Activated CD4-positive, alpha-beta T cell treated with anti-CD3 and anti-CD28 coated beads for 36 hours (primary cell): ENCODE measurements at places on chromosomes 3 and 15. TPM values are rescaled to one million over a fixed set of nuclear protein-coding genes. Genes with fewer than 3 reads are reported as not detected.
A peak's percentile ranks its signal among the peaks of the same experiment; 100 is the strongest.

GRCh38 chr3:102038477-102039142, 189.3 kb downstream of the NFKBIZ start:
- no peaks in the 10 kb centered on the region for H3K4me1 ChIP-seq
- H3K27ac ChIP-seq = no peak overlapping the region
- H3K27me3 ChIP-seq = no peaks in the 10 kb centered on the region
- no peak overlapping the region for H3K4me3 ChIP-seq
- DNase-seq = no peak
- H3K36me3 ChIP-seq = no peaks in the 10 kb centered on the region

DNA sequence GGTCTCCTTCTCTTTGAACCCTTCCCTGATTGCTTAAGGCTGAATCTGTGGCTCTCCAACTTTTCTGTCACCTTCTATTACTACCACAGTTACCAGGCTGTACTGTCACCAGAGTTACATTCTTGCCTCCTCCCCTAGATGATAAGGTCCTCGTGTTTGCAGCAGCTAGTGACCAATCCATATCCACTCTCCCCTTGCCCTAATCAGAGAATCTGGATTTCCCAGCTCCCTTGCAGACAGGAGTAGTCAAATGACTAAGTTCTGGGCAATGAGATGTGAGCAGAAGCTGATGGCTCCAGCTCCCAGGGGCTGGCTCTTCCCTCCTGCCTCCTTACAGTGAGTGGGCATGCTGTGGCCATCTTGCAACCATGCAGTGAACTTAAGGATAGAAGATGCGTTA, 95.4 kb upstream of the VGLL4 start:
- H3K36me3 ChIP-seq = no peaks in the 10 kb centered on the region
- no peak for DNase-seq

- no peak overlapping the region for H3K27ac ChIP-seq
- peaks cover 14% of the 10 kb centered on the region for H3K4me1 ChIP-seq
- no peak overlapping the region for H3K4me3 ChIP-seq
- H3K27me3 ChIP-seq = no peaks in the 10 kb centered on the region
- DNase-seq = no peak
Measured at GRCh38 chr3:31405515-31405914, 127.2 kb upstream of the STT3B start.

DNA sequence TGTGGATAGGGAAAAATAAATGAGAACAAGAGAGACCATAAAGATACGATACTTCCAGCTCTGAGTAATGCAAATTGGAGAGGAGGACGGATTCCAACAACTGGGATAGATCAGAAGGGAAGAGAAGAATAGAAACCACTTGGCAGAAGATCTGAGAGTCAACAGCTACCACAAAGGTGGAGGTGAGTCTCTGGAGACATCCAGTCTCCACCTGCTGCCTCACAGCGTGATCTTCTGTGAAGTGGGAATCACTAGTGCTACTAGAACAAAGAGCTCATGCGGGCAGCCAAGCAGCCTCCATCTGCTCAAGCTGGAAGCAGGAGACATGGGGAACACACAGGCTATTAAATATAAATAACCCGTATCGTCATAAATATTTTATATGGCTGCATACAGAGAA, 558.5 kb upstream of the CFAP20DC start:
- no peak overlapping the region for H3K27ac ChIP-seq
- DNase-seq = no peak
- H3K4me1 ChIP-seq = no peaks in the 10 kb centered on the region
- H3K4me3 ChIP-seq = no peak overlapping the region
- H3K27me3 ChIP-seq = no peaks in the 10 kb centered on the region

The FAM162A gene
- 163 TPM for total RNA-seq

DNA sequence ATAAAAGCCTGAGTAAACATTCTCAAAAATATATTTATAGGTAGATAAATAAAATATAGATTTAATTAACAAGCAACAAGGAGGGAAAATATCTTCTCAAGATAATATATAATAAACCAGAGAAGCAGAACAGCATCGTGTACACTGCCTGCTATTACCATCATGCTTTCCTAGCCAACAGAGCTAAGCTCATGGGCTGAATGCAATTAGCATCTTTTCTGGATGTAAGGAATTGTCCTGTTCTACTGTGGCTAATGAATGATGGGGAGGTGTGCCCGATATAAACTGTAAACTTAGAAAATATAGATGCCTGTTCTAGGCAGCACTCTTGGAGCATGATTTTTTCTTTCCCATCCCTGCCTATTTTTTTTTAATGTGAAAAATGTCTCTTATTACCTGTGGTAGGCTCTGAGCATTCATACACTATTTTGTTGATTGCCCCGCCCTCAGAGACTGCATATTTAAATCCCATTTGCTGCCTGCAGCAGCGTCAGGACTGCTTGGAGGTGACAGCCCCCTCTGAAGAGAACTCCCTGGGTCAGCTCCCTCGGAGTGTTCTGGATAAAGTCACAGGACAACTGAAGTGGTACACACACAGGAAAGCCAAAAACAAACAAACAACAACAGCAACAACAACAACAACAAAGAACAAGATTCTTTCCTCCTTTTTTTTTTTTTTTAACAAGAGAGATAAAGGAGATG, 312.3 kb downstream of the SATB1 start:
- H3K27ac ChIP-seq = no peak overlapping the region
- no peak for DNase-seq
- H3K27me3 ChIP-seq = no peaks in the 10 kb centered on the region
- no peak overlapping the region for H3K4me3 ChIP-seq
- H3K36me3 ChIP-seq = no peaks in the 10 kb centered on the region

- DNase-seq = no peak
- H3K36me3 ChIP-seq = peaks cover 1% of the 10 kb centered on the region
- peaks cover 4% of the 10 kb centered on the region for H3K4me1 ChIP-seq
- no peak overlapping the region for H3K4me3 ChIP-seq
Measured at GRCh38 chr3:42369304-42369703, 41.1 kb downstream of the LYZL4 start.

The MCTP2 gene
- total RNA-seq = 25.2 TPM

The NR2C2 gene
- total RNA-seq = 46.8 TPM

The TXNRD3 gene
- 3.5 TPM for total RNA-seq

- no peak for DNase-seq
- H3K27ac ChIP-seq = no peak overlapping the region
- H3K27me3 ChIP-seq = peaks cover 5% of the 10 kb centered on the region
- no peaks in the 10 kb centered on the region for H3K4me1 ChIP-seq
- no peak overlapping the region for H3K4me3 ChIP-seq
Measured at GRCh38 chr3:64242435-64242834, 17.2 kb upstream of the PRICKLE2 start.

GRCh38 chr3:52696830-52697631, 8.6 kb downstream of the GLT8D1 start:
- no peaks in the 10 kb centered on the region for H3K27me3 ChIP-seq
- no peak overlapping the region for H3K4me3 ChIP-seq
- peaks cover 33% of the 10 kb centered on the region for H3K4me1 ChIP-seq
- H3K36me3 ChIP-seq = peaks cover 47% of the 10 kb centered on the region

DNA sequence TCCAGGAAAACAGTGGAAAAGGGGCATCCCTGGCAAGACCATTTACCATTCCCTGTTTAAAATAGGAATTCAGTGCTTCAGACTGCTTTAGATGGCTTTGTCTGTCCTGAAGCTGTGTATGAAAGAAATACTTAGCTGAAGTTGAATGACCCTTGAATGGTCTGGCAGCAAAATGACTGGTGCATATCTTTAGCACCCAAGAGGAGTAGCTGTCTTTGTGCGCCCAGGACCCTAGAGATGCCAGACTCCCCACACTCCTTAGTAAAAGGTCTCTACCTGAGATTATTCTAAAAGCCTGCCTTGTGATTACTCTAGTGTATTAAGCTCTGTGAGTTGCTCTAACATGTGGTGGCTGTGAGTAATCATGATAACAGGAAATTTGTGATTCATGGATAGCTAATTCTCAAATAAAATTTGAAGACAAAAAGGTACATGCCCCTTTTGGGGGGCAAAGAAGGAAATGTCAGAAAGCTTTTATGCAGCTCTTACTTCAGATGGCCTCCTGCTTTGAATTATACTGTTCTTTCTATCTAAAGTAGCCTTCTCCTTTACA, 3.2 kb downstream of the MAPKBP1 start:
- peaks cover 71% of the 10 kb centered on the region for H3K4me1 ChIP-seq
- peaks cover 2% of the 10 kb centered on the region for H3K36me3 ChIP-seq
- H3K4me3 ChIP-seq = no peak overlapping the region
- no peaks in the 10 kb centered on the region for H3K27me3 ChIP-seq

DNA sequence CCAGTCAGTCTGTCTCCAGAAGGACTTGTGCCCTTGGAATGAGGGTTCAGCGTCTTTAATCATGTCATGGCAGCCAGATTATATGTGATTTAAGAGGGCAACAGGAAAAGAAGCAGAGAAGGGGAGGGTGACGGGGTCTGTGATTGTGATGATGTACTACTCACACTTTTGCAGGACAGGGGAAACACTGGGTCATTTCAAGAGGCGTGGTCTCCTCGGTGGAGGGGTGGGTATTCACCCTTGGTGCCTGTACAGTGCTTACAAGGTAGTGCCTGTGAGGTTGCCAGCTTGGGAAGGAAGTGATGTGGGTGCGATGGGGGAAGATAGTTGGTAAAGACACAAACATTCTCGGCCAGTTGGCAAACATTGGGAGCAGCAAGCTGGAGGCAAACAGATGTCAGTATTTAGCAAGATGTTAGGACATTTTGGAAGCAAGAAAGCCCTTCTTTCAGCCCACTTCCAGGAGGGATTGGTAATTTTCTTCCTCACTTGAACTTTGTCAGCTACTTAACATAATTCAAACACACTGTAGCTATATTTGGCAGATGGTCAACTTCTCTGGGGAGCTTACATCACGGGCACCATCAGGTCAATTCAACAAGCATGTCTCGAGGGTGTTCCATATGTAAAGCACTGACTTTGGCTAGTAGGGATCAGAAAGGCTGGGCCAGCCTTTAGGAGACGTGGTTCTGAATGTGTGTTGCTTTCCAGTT, 71.4 kb upstream of the ROPN1 start:
- H3K36me3 ChIP-seq = no peaks in the 10 kb centered on the region
- H3K4me3 ChIP-seq = no peak overlapping the region
- no peak for DNase-seq
- no peaks in the 10 kb centered on the region for H3K4me1 ChIP-seq
- peaks cover 11% of the 10 kb centered on the region for H3K27me3 ChIP-seq

- peaks cover 5% of the 10 kb centered on the region for H3K27me3 ChIP-seq
- H3K36me3 ChIP-seq = peaks cover 2% of the 10 kb centered on the region
- no peak for DNase-seq
Measured at GRCh38 chr3:72331076-72331475, 517.2 kb downstream of the SHQ1 start.

DNA sequence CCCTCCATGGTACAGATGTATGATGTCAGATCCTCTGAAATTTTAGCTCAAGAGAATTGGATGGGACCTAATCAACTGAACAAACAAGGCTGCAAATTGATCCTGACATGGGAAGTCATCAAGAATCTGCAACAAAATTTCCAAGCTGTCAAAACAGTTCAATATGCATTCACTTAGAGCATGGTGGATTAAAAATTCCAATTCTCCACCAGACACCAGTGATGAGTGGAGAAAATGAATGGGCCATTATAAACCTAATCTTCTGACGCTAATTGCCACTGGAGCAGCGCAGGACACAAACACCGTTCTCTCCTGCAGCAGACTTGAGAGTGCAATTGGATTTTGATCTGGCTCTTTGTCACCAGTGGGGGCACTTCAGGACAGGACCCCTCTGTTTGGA, 94.2 kb downstream of the MINAR1 start:
- H3K27me3 ChIP-seq = peaks cover 8% of the 10 kb centered on the region
- H3K27ac ChIP-seq = no peak overlapping the region
- no peaks in the 10 kb centered on the region for H3K4me1 ChIP-seq
- no peak for DNase-seq
- no peak overlapping the region for H3K4me3 ChIP-seq
- H3K36me3 ChIP-seq = no peaks in the 10 kb centered on the region

GRCh38 chr3:139647866-139648435, 29.8 kb downstream of the NMNAT3 start:
- H3K27ac ChIP-seq = no peak overlapping the region
- DNase-seq = no peak
- H3K36me3 ChIP-seq = peaks cover 1% of the 10 kb centered on the region

The MKRN3 gene
- 2.2 TPM for total RNA-seq

- no peak overlapping the region for H3K4me3 ChIP-seq
- peaks cover 12% of the 10 kb centered on the region for H3K27me3 ChIP-seq
- H3K27ac ChIP-seq = no peak overlapping the region
- DNase-seq = peak; percentile 24
Measured at GRCh38 chr3:138371070-138371965, 22.9 kb downstream of the MRAS start.

The TRIP4 gene
- 13.1 TPM for total RNA-seq

The ZNF609 gene
- 39.8 TPM for total RNA-seq

DNA sequence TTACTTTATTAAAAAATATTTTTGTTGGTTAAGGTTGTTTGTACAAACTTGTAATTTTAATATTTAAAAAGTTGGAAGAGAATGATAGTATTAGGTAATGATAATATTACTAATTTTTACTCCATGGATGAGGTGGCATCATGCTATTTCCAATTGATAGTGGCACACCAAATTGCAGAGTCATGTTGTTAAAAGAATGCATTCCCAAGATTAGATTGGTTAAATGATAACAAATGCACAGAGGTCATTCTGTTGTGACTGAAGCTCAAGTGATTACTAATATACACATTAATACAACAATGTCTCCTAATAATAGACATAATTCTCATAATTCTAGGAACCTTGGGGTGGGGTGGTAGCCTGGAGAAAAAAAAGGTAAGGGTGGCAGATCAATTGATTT, 73.2 kb upstream of the ZBED2 start:
- H3K4me1 ChIP-seq = peaks cover 72% of the 10 kb centered on the region
- no peaks in the 10 kb centered on the region for H3K27me3 ChIP-seq

DNA sequence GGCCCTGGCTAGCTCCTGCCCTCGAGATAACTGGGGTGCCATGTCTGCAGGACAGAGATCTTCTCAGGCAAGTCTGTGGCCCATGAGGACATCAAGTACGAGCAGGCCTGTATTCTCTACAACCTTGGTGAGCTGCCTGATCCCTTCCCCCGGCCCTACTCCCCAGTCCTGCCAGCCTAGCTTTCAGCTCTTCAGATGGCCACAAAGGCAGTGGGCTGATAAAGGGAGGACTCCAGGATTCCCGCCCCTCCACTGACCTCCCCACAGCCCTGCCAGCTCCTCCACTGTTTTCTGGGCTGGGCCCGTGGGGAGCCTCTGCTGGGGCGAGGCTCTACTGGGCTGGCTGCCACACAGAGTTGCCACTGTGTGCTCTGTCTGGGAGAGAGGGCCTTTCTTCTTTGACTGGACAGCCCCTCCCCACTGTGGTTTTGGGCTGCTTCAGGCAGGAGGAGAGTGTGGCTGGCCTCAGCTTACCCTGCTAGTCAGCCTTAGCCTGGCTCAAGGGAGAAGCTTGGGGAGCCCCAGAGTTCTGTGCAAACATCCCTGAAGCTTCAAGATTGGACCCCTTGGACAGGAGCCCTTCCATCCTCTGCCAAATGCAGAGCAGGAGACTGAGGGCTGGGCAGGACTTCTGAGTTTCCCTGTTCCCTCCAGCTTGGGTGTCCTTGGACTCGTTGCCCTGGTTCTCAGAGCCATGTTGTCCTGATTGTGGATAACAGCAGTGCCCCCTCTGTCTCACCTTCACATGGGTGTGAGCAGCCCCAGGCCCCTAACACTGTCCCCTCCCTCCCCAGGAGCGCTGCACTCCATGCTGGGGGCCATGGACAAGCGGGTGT, 24.4 kb downstream of the PTPN23 start:
- DNase-seq = no peak
- H3K36me3 ChIP-seq = peaks cover 5% of the 10 kb centered on the region
- no peak overlapping the region for H3K27ac ChIP-seq
- H3K27me3 ChIP-seq = no peaks in the 10 kb centered on the region
- no peak overlapping the region for H3K4me3 ChIP-seq
